ENCODE measurements at places on chromosomes 6 and 20.

GRCh38 chr6:144321839-144322591 lies 36.9 kb downstream of the UTRN start:
- no peak for DNase-seq

DNA sequence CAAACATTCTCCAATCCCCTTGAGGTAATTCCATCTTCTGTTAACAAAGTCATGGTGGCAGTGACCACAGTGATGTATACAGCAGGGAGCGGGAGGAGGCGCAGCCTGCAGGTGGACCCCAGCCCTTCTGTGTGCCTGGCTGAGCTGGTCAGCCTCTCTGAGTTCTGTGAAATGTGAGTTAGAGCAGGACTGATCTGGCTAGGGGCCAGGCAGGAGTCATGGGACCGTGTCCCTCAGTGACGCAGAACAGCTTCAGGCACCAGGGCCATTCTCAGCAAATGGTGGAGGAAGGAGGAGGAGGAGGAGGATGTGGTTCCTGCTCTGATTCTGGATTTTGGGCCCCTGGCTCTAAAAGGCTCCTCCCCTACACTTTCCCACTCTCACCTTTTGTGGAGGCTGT lies 6.9 kb downstream of the PHACTR3 start:
- no peak for DNase-seq

DNA sequence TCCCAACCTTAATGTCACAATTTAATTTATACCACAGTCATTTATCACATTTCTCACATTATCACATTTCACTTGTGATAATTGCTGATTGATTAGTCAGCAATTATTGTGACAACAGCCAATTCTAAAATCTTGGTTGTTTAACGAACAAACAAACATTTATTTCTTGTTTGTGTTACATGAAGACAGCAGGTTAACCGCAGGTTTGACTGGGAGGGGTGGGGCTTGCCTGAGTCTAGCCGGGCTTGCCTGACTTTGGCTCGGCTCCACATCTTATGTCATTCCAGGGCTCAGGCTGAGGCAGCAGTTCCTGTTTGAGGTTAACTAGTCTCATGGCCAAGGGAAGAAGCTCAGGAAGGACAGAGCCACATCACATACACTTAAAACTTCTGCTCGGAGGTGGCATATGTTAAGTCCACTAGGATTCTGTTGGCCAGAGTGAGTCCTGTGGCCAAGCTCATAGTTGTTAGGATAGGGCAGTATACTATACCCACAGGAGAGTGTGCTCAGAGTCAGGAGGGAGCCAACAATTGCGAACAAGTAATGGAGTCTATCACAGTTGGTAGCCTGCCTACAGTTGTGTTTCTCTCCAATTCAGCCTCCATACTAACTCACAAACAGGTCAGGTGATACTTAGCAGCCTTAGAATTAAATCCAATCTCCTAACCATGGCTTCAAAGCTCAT lies 90.0 kb upstream of the IFNGR1 start:
- peak; percentile 36 for DNase-seq

DNA sequence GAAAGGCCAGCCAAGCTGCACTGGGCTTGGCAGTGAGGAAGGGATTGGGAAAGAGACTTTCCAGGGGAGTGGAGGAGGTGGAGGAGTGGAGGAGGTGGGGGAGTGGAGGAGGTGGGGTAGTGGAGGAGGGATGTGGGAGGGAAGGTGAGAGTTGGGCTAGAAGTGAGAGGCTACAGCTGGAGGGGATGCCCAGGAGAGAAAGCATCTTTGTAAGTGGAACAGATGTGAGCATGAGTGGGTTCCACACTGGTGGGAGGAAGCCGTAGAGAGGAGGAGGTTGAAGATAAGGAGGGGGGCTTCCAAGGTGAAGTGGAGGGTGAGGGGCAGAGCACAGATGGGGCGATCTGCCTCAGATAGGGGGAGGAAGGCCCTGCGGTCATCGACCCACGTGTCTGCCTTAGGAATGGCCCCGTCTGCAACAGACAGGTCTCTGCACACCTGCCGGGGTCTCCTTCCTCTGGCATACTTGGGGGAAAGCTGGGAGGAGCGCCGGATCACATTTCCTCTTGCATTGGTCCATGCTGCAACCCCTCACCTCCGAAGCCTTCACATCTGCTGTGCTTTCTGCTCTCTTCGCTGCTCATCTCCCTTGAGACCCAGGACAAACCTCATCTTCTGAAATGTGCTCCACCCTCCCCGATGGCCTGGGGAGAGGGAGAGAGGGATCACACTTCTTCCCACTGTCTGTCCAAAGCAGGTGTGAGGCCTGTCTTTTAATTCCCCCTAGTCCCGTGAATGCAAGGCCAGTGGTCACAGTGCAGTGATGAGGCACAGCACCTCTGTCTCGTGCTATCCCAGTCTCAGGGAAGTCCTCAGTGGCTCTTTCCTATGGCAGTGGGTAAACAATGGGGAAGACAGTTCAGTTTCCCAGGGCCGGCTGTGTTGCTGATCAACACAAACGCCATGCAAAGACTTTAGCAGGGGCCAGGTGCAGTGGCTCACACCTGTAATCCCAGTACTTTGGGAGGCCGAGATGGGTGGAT lies 48.6 kb upstream of the SNX9 start:
- DNase-seq: no peak

DNA sequence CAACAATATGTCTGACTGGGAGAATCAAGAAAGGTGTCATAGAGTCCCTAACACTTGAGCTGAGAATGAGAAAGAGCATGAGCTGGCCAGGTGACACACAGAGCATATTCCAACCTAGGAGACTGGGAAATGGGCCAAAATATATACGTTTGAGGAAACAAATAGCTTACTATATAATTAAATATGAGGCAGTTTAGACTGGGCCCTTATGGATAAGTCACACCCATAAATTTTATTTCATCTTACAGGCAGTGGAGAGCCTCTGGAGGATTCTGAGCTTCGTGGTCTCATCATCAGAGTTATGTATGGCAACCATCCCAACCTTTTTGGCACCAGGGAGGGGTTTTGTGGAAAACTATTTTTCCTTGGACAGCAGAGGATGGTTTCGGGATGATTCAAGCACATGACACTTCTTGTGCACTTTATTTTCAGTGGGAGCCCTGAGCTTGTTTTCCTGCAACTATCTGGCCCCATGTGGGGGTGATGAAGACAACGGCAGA lies 12.9 kb upstream of the NQO2 start:
- peak; percentile 87 for DNase-seq

- no peak for DNase-seq
Observed at GRCh38 chr6:157469378-157469777, 88.4 kb downstream of the ZDHHC14 start.

GRCh38 chr6:162371121-162371520 lies 356.4 kb downstream of the PRKN start:
- no peak for DNase-seq

GRCh38 chr6:107545763-107546162 lies 55.8 kb downstream of the SOBP start:
- DNase-seq: no peak

GRCh38 chr6:113860181-113860955 lies 3.2 kb downstream of the MARCKS start:
- DNase-seq: peak; percentile 71

DNA sequence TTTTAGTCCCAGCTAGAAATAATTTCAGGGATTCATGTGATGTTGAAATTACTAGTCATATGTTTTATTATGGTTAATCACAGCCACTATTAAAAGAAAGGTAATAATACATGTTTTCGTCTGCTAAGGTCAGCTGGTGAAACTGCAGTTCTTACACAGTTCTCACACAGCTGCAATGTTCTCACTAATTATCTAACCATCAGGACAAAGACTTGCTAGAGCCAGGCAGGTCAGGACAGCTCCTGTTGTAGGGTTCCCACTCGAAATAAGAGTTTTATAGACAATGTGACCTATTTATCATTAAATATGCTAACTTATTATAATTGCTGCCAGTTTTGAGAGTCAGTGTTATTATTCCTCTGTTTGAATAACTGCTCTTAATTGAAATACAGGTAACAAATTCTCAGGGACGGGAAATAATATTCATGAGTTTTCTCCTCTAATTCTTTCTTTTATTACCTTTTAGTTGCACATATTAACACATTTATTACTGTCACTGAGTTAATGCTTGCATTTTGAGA lies 97.9 kb downstream of the GJA1 start:
- DNase-seq: no peak

DNA sequence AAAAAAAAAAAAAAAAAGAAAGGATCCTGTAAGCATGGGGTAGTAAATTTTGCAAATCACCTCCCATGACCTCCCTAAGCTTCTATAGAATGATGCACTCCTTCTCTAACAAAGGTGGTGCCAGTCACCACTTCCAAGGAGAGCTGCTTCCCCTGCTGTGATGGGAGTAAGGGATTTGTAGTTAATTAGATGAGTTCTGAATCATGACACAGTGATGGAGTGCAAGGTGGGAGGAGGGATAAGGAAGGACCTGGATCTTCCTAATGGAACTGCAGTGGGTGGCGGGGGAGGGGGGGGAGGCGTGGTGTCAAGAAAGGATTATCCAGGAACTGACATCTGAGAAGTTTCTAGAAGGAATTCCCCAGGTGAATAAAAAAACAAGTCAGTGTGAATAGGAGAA lies 47.8 kb downstream of the NRN1 start:
- no peak for DNase-seq

GRCh38 chr6:169070506-169071176 lies 183.0 kb downstream of the THBS2 start:
- no peak for DNase-seq

GRCh38 chr6:43275801-43276576 lies 22.1 kb upstream of the SLC22A7 start:
- DNase-seq: no peak

- DNase-seq: no peak
Observed at GRCh38 chr6:119426619-119427018, 77.1 kb upstream of the MAN1A1 start.

DNA sequence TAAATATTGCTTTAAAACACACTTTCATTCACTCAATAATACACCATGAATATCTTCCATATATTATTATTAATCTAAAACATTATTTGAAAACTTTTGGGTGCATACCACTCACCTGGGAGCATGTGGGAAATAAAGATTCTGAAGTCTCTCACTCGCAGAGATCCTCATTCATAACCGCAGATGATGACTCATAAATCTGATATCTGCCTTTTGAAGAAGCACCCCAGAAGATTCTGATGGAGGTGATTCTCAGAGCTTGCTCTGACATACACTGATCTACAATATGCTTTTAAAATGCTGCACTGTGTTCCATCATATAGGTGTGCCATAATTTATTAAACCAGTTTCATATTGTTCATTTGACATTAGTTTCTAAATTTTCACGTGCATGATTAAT lies 135.0 kb upstream of the SGK1 start:
- DNase-seq: no peak

DNA sequence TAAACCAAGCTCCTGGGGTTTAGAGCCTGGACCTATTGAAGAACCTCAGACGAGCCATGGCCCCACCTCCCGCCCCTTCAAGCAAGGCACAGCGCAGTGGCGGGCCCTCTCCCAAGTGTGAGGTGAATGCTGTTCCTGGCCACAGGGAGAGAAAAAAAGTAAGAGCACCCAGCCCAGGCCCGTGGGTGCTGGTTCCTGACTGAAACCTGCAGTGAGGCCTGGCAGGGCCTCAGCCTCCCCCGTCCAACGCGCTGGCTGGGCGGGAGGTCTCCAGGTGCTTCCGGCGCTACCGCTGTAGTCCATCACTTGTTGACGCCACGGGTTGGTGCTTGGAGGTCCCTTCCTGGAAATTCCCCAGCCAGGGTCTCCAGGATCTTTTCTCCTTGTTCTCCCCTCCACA lies 5.5 kb upstream of the FAM83C start:
- no peak for DNase-seq

DNA sequence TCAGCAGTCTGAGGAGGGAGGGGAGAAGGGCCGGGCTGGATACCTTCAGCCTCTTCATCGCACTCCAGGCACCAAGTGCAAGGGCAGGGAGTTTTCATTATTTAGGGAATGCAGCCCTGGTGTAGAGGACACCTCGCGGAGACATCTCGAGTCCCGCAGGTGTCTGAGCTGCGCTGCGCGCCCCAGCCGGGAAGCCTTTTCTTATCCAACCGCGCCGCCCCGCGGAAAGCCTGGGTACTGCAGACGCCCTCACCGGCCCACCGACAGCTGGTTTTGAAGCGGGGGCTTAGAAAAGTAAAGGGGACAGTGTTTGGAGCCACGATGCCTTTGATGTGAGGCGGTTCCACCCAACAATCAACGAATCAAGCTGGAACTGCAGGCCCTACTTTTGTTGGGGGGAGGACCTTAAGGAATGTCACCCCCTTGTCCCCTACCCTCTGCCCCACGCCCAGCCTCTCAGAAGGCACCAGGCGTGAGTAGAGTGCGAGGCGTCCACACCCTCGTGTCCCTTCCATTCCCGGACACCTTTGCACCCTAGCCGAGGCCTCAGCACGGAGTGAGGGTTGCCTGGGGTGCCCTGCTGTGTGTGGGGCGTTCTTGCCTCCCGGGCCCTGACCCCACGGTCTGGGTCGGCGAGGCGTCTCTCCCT lies 8.6 kb downstream of the NKX2-2 start:
- DNase-seq: peak; percentile 41

- no peak for DNase-seq
Observed at GRCh38 chr6:20284672-20285071, 72.4 kb upstream of the MBOAT1 start.

DNA sequence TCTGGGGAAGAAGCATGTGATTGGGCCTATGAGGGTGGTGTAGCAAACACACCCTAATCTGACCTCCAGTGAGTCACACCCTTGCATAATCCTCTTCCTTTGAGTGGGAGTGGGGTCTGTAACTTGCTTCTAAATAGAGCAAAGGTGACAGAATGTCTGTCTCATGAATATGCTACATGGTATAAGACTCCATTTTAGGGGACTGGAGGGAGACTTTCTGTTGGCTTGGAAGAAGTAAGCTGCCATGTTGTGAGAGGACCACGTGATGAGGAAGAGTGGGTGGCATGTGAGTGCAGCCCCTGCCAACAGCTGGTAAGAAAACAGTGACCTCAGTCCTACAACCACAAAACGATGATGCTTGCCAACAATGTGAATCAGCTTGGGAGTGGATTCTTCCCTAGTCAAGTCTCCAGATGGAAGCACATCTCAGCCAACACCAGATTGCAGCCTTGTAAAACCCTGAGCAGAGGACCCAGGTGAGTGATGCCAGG lies 3.7 kb downstream of the AK9 start:
- no peak for DNase-seq

- peak; percentile 22 for DNase-seq
Observed at GRCh38 chr6:63272397-63272796, 47.4 kb downstream of the LGSN start.

All from muscle of arm (tissue), 14 donors.